Cerebellar nuclear complex (tissue), 1 donor: ENCODE measurements at places on chromosomes 2 and 18.

- DNase-seq, result no peak
These were observed 106.6 kb upstream of the STON1 start for GRCh38 chr2:48423376-48423775.

DNA sequence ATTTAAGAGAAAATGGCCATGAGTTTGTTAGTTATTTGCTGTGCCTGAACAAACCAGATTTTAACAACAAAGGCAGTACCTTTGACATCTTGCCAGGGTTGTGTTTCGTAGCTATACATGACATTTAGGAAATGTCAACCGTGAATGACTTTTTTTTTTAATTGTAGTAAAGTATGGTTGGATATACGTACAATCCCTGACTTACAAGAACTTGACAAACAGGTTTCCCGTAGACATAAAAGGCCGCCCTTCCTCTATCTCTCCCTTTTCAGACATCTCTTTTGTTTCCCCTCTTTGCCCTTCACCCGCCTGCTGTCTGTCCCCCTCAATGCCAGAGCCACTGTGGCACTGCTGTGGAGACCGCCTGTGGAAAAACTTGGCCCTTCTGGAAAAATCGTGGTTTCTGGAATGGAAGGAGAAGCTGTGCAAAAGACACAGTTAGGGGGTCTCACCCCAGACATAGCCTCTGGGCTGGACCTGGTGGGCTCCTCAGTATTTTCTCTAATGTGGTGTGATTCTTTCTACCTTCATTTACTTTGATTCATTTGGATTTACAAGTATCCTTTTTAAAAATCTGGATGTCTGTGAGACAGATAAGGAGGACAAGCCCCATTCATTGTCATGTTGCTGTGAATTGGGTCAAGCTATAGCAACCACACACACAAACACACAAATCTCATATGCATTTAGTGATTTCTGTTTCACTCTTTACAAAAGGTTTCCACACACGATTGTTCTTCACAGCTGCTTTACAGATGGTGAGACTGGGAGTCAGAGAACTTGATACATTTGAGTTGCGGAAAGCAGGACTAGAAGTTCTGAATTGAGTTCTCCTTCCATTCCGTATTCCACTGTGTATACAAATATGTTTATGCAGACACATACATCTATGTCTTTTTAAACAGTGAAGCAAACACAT, 48.6 kb downstream of the SPATS2L start:
- DNase-seq, result no peak

GRCh38 chr2:45651415-45652089, at the start of gene PRKCE:
TSS of gene PRKCE (plus strand) at chr2:45651675.
- DNase-seq, result no peak

DNA sequence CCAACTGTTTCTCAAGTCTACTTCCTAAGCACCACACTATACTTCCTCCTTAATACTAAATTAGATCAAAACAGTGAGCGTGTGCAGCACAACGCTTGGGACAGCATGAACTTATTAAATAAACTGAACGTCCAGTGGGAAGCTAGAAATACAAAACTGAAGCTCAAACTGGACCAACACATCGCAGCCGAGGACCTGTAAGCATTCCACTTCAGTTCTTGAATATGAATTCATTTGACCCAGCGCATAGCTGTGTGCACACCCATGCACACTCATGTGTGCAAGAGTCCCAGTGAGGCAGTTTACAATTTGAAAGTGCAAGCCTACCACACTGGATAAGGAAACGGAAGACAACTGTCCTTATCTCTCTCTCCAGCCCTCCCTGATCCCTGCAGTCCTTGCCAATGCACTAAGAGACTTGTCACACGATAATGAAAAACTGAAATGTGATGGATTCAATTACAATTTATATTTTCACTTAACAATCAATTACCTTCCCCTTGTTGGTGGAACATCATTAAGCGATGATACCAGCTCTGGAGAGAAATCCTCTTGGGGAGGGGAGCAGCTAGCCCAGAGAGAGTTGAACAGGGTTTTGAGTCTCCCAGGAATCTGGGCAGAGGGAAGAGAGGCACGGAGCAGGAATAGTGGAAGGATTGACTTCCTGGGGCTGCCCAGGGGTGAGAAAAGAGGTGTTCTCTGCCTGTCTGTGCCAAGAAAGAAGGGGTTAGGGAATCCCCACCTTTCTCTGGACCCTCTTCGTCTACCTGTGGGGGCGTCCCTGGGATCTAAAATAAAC, 186.5 kb upstream of the KLHL29 start:
- DNase-seq, result no peak
